ENCODE measurements at places on chromosomes 12 and 14. TPM values are rescaled to one million over a fixed set of nuclear protein-coding genes. Genes with fewer than 3 reads are reported as not detected.

- no peak for DNase-seq
Measured at GRCh38 chr14:103520657-103521437, 1.8 kb downstream of the CKB start.

DNA sequence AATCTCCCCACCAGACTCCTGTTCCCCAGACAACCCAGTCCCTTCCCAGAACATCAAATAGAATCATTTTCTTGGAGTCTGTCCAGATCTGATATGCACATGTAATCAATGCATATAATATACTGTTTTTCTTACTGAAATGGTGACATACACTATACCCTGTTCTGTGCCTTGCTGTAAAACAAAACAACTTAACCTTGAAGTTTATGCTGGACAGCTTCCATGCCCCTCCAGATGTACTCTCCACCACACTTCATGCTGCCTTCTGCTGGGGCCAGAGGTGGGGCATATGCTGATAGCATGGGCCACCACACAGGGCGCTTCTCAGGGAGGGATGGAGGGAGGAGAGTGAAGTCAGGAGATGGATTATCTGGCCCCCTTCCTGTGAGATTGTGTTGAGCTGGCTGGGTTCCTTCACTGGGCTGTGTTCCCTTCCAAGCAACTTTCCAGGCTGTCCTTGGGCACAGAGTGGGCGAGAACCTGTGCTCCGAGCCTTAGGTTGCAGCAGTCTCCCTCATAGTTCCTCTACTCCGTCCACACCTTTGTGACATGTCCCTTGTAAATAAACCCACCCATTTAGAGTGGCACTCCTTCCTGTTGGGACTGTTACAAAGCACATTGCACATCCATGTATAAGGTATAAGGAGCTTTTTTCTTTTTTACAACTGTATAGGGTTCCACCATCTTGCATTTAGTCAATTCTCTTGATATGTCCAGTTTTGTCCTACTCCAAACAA lies 77.6 kb upstream of the RIC8B start:
- DNase-seq, result no peak

- no peak for DNase-seq
Measured at GRCh38 chr12:40792792-40793386, 100.7 kb downstream of the CNTN1 start.

The MDM2 gene
- total RNA-seq, result 24.2 TPM

The REP15 gene
- total RNA-seq, result not detected
